Left cardiac atrium (tissue), 4 donors: ENCODE measurements at places on chromosomes 12 and 14.

- no peak for DNase-seq
These were observed 251.1 kb downstream of the NAV3 start for GRCh38 chr12:78081590-78082314.

DNA sequence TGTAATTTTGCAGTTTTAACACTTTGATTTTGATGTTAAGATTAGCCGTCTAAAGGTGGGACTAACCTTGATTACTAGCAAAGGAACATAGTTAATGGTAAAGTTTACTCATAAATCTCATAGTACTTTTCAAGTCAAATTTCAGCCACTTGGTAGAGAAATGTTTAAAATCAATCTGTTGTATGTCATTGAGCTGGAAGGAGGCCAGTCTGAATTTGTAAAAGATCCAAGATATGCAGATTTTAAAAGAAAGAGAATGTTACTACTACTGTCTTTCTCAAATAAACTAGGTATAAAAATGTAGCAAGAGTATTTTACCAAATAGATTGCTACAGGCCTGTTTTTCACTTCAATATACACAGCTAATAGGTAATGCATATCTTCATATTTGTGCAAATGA is 600.8 kb upstream of the SEL1L start:
- no peak for DNase-seq

DNA sequence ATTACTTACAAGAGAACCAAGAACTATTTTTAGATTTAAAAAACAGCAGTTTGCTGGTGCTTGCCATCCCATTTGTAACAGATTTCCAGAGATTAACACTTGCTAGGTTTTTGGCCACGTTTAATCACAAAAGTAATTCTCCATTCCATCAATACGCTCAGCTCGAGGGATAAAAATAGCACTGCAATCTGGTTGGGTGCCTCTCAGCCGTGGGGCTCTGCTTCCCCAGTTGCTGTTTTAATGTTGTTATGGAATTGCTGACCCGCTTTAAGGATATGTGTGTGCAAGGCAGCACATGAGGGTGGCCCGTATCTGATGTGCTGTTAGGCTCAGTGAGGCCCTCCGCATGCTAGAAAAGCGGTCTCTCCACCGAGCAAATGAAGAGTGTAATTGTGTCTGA is 222.2 kb upstream of the TMEM260 start:
- DNase-seq = no peak

GRCh38 chr12:109256011-109256410 is 53.1 kb downstream of the FOXN4 start:
- DNase-seq = no peak

- DNase-seq = no peak
These were observed 171.6 kb upstream of the HIF1A start for GRCh38 chr14:61523751-61524150.

DNA sequence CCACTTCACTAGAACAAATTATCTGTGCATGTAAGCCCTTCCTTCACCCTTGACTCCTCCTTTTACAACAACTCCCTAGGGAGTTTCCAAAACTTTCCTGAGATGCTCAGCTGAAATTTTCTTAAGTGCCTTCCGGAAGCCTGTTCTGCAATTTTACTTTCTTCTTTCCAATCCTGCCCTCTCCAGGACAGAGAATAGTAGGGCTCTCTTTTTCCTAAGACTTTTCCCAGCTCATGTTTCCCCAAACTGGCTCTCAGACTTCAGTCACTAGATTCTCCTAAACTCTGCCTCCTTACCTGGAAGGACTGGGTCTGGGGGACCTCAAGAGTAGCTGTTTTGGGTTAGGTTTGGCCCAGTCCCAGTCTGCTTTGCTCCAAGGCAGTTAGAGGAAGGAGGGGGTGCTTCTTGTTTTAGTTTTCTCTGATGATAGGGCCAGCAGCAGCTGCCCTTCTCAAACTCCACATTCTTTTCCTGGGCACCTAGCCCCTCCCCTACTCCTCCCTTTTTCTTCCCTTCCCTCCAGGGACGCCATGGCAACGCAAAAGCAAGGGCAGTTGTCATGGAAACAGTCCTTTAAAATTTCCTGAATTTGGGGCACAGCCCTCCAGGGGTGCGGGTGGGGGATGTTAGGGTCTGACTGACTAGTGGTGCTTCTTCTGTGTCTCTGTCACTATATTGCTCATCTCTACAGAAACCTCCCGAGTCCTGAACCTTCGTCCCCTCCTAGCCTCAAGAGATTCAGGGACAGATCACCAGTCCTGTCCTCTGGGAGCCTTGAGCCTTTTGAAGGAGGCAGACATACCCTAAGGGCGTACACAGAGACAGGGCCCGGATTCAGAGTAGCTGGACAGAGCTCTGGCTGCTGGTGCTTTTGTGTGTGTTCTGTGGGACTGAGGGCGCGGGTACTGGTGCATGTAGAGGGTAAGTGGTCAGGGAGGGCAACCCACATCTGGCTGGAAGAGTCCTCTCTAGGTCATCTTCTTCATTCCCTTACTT is 17.0 kb downstream of the PPP1R1A start:
- no peak for DNase-seq

DNA sequence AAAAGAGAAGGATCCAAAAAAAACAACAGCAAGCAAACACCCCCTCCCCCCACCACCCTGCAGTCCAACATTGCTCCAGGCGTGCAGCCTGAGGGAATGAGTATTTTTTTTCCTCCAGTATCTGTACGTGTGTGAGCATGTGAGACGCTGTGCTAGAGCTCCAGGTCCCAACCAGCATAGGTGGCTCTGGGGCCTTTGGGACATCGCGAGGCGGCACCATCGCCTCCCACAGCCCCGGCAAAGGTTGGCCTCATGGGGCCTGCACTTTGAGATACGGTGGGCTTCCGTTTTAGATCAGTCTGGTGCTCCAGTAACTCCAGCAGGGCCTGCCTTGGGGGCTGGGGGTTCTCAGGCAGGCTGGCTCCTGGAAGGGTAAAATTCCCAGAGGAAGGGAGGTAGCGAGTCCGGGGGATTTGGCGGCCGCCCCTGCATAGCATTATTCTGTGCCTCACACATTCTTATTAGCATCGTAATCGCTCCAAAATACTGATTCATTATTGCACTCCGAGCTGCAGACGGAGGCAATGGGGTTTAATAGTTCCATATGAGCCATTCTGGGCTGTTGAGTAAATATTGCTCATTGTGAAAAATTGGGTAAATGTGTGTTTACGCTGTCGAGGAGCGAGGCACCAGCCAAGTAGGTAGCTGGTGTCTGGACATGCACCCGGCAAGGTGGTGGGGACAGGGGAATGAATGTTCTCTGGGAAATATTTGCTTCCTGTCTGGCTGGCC is 143.1 kb upstream of the MYL2 start:
- no peak for DNase-seq

DNA sequence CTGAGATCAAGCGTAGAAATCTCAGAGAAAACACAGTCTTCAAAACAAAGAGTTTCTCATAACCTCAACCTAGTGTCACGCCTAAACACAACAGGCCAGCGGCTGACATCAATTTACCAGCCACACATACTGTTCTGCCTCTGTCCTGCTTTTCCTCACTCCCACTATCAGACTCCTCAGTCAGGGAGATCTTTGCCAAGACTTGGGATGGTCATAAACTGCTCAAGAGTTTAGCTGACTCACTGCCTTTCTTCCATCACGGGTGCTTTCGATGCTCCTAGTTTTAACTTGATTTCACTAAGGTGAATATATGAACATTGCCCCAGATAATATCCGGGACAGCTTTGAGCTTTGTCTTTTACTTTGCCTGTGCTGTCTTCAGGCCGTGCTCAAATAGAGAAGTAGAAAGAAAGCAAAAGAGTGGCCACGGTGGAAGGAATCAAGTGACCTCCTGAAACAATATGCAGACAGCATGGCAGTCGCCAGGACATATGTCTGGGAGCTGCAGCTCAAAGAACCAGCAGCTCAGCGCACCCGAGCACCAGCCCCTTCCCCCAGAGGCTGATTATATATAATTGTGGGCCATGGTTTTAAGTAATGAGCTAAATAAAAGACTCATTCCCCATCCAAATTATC is 12.1 kb downstream of the MDM1 start:
- peak; percentile 22 for DNase-seq
